ENCODE measurements at places on chromosomes 2 and 18.

- DNase-seq: no peak
Observed at GRCh38 chr2:8737571-8738175, 55.8 kb downstream of the ID2 start.

- no peak for DNase-seq
Observed at GRCh38 chr18:69109686-69110085, 291.0 kb upstream of the DOK6 start.

DNA sequence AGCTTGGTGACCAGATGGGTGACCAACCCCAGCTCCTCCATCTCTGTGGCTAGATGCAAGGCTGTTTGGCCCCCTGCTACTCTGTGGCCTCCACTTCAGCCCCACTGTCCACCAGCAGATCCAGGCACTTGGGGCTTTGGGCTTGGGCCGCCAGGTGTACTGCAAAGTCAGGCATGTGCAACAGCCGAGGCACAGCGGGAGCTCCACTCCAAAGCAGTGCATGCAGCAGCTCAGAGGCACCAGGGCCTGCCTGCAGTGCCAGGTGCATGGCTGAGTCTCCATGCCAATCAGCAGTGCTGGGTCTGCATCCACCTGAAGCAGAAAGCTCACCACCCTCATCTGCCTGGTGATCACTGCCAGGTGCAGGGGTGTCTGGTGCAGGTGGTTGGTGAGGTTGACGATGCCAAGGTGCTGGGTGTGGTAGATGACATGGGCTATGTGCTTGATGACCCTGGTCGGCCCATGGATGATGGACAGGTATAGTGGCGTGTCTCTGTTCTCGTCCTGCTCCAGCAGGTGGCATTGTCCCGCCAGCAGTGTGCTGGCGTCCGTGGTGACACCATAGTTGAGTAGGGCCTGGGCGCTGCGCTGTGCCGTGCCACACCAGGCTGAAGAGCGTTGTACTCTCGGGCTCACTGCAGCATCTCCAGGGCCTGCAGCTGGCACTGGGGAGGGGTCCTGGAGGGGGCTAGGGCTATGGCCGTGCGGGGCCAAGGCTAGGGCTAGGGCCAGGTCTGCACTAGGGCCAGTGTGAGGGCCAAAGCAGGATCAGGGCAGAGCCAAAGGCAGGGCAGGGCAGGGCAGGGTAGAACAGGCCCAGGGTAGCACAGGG, 1.0 kb upstream of the ANKRD62 start:
- DNase-seq: peak; percentile 75

DNA sequence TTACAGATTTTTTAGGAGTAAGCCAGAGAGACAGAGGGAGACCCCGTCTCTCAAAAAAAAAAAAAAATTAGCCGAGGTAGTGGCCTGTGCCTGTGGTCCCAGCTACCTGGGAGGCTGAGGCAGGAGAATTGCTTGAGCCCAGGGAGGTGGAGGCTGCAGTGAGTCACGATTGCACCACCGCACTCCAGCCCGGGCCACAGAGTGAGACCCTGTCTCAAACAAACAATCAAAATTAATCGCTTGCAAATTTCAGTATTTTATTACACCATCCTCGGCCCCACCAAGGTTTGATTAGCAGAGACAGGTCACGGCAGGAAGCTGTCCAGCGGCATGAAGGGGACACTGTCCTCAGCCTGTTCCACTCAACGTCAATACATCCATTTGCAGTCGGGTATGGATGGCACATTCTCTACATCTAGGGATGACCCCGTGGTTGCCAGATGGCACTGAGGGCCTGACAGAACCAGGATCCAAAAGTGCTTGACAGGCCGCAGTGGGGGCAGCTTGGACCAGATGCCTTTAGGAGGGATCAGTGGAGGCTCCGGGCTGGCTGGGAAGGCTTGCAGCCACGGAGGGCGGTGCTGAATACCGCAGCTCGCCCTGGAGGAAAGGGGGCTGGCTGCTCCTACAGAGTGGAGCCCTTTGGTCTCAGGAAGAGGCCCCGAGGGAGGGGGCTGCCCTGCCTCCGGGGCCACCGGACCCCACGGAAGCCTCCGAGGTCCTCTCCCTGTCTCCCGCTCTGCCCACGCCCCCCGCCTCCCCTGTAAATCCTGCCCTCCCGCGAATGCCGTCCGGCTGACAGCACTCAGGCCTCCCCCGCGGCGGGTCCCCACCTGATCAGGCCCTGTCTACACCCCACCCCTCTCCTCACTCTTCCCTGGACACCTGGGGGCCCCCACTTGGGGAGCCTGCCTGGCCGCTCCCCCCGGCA, 13.1 kb downstream of the ASPRV1 start:
- no peak for DNase-seq

GRCh38 chr2:215622837-215623236, 187.0 kb upstream of the FN1 start:
- DNase-seq: no peak

DNA sequence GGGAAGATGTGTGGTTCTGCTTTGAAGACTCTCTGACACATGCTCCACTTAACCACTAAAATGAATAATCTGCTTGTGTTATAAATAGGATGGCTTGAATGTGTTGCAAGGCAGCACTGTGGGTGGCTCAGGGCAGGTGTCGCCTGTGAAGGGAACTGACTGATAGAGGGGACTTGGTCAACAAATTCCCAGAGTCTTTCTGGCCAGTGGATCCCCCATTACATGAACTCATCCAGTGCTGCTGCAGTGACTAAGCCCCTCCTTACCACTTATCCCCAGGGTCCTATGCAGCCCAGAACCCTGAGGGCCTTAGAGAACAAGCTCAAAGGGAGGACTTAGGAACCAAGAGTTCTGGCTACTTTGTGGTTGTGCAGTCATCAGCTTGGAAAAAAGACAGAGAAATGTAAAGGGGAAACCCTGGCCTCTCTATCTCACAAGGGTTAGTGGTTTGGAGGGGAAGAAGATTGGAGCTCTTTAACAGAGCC, 226.2 kb upstream of the TNP1 start:
- no peak for DNase-seq

DNA sequence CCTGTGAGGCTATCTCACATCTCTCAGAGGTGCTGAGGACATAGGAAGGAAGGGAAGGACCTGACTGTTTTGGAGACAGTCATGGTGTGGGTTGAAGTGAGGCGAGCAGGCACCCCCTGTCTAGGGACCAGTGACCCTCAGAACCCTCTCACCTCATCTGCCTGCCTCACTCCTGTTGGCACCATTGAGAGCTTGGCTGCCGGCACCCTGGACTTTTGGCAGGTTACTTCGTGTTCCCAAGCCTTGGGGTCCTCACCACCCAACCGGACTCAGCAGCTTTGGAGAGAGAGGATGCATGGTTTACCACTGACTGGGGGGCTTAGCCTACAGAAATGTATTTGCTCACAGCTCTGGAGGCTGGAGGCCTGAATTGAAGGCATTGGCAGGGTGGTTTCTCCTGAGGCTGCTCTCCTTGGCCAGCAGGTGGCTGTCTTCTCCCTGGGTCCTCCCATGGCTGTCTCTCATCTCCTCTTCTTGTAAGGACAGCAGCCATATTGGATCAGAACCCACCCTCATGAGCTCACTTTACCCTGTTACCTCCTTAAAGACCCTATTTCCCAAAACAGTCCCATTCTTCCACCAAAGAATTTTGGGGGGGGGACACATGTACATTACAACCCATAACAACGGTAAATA, 142.0 kb downstream of the TSN start:
- peak; percentile 28 for DNase-seq

GRCh38 chr2:133167223-133167622, 401.0 kb downstream of the NCKAP5 start:
- no peak for DNase-seq

GRCh38 chr2:49105506-49105905, 48.8 kb downstream of the FSHR start:
- DNase-seq: no peak

DNA sequence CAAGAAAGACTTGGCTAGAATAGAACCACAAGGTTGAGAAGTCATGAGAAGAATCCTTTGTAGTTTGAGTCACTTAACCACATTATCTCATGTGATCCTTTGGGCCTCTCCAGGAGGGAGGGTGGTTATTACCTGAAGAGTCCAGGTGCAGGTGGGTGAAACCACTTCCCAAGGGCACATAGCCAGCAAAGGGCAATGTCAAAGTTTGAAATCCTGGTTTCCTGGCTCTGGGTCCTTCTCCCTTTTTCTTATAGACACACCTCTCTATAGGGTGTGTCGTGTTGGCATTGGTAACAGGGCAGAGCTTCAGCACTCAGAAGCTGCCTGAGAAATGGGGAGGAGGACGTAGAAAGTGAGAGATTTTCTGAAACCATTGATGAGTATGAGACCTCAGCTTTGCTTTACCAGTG, 137.9 kb downstream of the MGAT5 start:
- no peak for DNase-seq

DNA sequence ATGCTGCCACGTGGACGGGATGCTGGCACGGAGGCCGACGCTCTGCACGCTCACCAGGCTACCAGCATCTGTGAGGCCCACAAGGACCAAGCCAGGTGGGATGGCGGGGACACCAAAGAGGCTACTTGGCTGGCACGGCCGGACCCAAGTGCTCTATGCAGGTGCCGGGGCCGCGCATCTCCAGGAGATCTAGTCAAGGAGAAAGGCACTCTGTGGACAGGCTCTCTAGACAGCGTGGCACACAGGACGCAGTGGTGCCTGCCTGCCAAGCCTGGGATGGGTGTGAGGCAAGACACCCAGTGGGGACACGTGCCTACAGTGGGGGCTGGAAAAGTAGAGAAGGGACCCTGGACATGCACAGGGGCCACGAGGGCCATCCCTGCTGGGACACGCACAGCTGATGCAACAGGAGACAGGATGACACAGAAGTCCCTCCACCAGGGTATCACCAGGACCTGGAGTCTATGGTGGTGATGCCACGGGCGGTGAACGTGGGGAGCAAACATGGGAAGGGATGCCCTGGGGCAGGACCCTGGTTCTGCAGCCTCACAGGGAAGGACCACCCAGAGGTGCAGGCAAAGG, 28.5 kb downstream of the ZNF516 start:
- no peak for DNase-seq

GRCh38 chr2:19807346-19807745, 94.4 kb downstream of the TTC32 start:
- DNase-seq: no peak

- DNase-seq: no peak
Observed at GRCh38 chr18:9755615-9756014, 47.5 kb downstream of the RAB31 start.

GRCh38 chr2:132949108-132949507, 279.1 kb upstream of the LYPD1 start:
- DNase-seq: no peak

GRCh38 chr2:134080386-134081089, 173.3 kb upstream of the MGAT5 start:
- no peak for DNase-seq

DNA sequence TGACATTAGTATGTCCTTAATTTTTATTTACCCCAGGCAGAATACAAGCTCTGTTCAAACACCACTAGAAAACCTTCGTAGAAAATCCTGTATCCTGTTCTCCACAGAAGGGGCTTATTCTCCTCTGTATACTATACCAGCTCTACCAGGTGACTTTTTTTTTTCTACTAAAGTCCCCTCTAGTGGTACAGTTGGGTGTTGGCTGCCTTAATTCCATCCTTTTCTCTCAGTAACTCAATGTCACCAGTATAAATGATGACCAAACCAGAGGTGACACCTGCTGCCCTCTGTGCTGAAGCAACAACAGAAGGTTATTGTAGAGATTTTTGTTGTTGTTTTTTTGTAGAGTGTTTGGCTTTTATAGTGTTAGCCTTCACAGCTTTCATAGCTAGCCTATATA, 1322.0 kb downstream of the LRP1B start:
- no peak for DNase-seq

DNA sequence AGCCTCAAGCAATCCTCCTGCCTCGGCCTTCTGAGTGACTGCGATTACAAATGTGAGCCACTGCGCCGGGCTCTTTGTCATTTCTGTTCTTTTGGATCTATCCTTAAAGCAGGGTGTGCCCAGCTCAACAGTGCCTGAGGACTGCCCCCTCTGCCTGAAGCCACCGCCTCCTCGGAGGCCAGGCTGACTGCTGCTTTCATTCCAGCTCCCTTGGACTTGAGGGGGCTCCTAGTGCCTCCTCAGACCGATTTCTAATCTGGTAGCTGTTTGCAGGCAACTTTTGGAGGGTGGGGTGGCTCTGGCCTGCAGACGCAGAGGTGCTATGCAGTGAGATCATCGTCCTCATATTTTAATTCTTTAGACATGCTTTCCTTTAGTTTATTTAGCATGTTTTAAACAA, 35.9 kb upstream of the KLF11 start:
- no peak for DNase-seq

DNA sequence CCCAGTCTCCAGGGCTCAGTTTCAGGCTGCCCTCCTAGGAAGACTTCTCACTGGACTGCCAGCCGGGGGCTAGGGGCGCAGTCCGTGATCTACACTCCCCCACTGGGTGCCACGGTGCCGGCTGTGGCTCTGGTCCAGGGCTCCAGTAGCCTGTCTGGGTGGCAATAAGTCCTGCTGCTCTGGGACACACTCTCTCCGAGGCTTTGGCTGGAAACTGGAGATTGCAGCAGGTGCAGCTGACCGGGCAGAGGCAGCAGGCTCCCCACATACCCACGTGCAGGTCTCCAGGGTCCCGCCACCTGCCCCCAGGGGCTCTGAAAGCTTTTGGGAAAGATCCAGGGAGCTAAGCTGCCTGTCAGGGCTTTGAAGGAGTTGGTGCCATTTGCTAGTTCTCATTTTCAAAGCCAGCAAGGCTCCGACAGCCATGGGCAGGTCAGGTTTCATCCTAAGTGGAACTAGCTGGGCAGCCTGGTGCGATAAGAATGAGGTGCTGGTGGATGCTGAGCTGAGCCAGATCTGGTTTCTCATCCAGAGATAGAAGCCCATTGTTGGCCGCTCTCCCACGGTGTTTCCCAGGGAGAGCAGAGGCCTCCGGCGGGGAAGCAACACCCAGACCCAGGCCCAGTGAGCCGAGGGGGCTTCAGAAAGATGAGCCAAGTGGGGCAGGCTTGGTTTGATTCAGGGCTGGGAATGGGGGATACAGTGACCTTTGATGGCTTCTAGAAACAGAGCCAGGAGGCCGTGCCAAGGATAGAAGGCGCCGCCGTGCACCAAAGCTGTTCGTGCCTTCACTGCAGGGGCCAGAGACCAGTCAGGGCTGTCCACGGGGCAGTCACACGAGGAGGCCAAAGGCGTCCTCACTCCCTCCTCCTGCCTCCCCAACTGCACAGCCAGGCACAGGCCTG, 141.7 kb upstream of the GPC1 start:
- no peak for DNase-seq

GRCh38 chr2:37367984-37368383, 23.6 kb downstream of the QPCT start:
- no peak for DNase-seq

GRCh38 chr18:63138436-63139340, 180.9 kb downstream of the BCL2 start:
- peak; percentile 55 for DNase-seq

GRCh38 chr2:163081754-163082153, 243.2 kb upstream of the KCNH7 start:
- no peak for DNase-seq

DNA sequence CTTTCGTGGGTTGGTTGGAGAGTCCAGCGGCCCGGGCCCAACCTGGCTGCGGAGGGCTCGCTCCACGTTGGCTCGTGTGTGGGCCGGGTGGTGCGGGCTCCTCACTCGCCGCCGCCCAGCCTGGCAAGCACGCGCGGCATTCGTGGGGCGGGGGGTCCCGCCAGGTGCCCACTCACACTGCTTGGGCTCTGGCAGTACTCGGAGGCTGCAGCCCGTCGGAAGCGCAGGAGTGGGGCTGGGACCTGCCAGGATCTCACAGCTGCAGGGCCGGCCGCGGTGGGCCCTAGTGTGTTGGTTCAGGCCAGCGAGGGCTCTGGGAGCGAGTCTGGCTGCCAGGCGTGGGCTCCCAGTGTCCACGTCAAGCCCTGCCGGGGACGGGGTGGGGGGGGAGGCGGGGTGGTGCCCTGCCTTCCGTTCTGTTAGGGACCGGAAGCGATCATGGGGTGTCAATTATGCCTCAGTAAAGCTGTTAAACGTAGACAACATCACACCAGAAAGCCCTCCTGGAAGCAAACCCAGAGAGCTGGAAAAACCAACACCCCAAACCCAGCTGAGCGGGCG, 1.0 kb upstream of the HS6ST1 start:
- no peak for DNase-seq

Data from T47D (cell line).